ENCODE measurements at places on chromosomes 13 and 19. TPM values are rescaled to one million over a fixed set of nuclear protein-coding genes. Genes with fewer than 3 reads are reported as not detected.

DNA sequence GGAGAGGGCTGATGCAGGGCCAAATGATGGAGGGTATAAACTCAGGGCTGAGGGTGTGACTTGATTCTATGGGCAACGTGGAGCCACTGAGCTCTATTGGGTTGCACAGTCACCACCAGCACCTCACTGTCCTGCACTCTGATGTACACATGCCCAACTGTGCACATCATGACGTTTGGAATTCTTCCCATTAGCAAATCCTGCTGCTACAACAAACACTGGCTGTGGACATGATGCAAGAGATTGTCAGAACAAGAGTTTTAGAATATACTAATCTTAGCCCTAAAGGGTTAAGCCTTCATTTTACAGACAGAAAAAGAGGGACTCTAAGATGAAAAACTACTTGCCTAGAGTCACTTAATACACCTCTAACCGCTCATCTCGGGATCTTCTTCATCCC lies 2.4 kb upstream of the TTYH1 start:
- H3K36me3 ChIP-seq = no peaks in the 10 kb centered on the region
- H3K27ac ChIP-seq = no peak overlapping the region
- H3K4me3 ChIP-seq = no peak overlapping the region
- no peaks in the 10 kb centered on the region for H3K4me1 ChIP-seq

Gene LILRA1
- not detected for total RNA-seq

DNA sequence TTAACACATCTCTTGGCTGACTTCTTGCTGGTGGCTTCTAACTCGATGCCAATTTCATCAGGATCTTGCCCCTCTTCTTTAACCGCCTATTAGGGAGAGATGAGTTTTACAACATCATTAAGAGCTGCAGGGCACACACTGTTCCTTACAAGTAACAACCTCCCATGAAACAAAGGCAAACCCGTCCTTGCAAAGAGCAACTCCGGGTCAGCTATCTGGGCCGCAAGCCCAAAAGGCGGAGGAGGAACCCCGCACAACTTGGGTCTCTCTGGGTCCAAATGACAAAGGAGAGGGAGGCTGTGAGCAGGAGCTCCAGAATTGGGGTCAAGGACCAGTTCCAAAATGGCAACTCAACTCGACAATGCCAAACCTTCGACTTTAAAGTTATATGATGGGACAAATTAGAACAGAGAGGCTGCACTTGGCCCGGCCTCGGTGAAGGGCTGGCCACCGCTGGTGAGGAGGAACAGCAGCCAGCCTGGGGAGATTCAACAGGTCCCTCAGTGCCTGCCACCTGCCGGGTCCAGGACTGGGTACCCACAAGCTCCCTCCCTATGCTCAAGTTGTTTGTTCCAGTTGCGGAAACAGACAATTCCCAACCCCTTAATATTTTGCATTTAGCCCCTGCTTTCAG lies 1.1 kb downstream of the SAFB2 start:
- no peaks in the 10 kb centered on the region for H3K27me3 ChIP-seq
- peak overlapping the region; percentile 87 for H3K4me3 ChIP-seq
- peaks cover 33% of the 10 kb centered on the region for H3K4me1 ChIP-seq
- H3K27ac ChIP-seq = peak overlapping the region; percentile 65

DNA sequence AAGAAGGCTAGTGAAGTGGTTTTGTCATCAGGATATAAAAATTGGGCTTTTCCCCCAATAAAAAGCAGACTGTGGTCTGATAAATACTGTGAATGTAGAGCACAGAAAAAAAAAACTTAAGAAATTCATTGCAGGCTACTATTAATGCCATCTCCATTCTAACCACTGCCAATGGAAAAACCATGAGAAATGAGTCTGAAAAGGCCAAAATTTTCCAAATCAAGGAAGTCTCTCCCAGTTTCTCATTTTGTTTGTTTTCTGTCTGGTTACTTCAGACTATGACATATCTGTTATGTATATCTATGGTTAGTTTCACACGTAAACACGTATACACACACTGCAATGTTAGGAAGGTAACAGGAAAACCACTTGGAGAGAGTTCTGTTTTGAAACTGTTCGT lies 193.6 kb upstream of the TSC22D1 start:
- H3K27me3 ChIP-seq = no peaks in the 10 kb centered on the region
- no peaks in the 10 kb centered on the region for H3K36me3 ChIP-seq
- no peak for DNase-seq
- peak overlapping the region; percentile 3 for H3K27ac ChIP-seq
- H3K4me3 ChIP-seq = no peak overlapping the region

GRCh38 chr13:35767256-35767976 lies 290.9 kb upstream of the MAB21L1 start:
- DNase-seq = no peak
- H3K4me1 ChIP-seq = peaks cover 35% of the 10 kb centered on the region
- no peaks in the 10 kb centered on the region for H3K27me3 ChIP-seq
- no peak overlapping the region for H3K27ac ChIP-seq
- no peaks in the 10 kb centered on the region for H3K36me3 ChIP-seq

GRCh38 chr13:113954046-113954835 lies 19.6 kb downstream of the C13orf46 start:
- DNase-seq = no peak
- no peaks in the 10 kb centered on the region for H3K36me3 ChIP-seq
- no peaks in the 10 kb centered on the region for H3K27me3 ChIP-seq
- no peak overlapping the region for H3K27ac ChIP-seq
- H3K4me3 ChIP-seq = no peak overlapping the region

DNA sequence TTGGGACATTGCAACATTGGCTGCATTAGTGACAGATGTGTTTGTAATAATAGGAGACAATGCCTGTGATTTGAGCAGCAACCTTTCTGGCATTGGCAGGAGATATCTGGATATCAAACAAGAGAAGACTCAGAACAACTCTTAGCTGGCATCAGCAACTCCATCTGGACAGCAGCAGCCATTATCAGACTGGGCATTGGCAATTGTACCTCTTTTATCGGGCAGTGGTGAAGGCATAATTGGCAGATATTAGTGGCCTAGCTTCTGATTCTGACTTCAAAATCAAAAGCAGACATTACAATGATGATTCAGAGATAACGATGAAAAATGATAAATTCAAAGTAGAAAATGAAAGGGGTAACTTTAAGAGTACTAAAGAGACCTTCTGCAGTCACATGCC lies 1193.7 kb downstream of the EFNB2 start:
- DNase-seq = no peak
- H3K27me3 ChIP-seq = no peaks in the 10 kb centered on the region
- no peak overlapping the region for H3K4me3 ChIP-seq
- no peak overlapping the region for H3K27ac ChIP-seq
- H3K4me1 ChIP-seq = no peaks in the 10 kb centered on the region

Gene CGB8
- total RNA-seq = 4.5 TPM

DNA sequence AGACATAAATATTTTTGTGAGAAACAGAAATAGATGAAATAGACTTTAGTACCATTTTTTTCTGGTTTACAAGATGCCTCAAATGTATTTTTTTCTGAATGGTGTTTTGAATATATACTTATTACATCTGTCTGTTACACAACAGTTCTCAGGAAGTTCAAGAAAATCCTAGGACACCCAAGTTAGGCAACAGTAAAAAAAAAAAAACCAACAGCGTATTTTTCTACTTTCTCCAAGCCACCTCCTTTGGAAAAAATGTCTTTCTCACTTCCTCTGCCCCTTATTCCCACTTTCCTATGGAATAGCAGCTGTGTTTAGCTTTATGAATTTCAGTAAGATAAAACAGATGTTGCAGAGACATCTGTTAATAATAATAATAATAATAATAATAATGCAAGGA lies 489.6 kb upstream of the KLF12 start:
- H3K27me3 ChIP-seq = no peaks in the 10 kb centered on the region
- H3K4me1 ChIP-seq = no peaks in the 10 kb centered on the region

Gene CLEC17A
- not detected for total RNA-seq

DNA sequence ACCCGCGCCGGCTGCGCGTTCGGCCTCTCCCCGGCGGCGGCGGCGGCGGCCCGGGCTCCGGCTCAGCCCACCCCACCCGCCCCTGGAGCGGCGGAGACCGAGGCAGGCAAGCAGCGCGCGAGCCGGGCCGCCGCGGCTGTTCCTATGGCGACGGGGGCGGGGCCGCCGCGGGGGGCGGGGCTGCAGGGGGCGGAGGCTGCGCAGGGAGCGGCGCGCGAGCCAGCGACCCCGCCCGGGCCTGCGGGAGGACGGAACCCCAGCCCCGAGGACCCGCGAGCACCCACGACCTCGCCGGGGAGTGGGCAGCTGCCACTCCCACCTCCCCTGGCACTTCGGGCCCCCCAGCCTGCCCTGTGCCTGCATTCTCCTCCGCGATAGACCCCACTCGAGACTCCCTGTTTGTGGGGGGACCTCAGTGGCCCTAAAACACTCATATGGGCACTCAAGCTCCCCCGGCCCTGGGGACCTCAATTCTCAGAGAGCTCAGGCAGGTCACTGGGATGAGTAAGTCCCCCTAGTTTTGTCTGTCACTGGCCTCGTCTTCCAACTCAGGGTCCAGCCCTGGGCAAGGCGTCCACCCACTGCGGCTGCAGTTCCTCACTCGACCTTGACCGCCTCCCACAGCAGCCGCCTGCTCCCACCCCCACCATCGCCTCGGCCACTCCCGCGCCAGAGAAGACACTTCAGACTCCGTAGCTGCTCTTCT lies at the start of gene CTXN1:
Gene CTXN1 (minus strand): TSS at position 115 of the 706 bp plus-strand sequence. CDS start 597 bp downstream, outside the sequence.
- peak within 1 kb of the TSS; percentile 68 for H3K4me3 ChIP-seq
- DNase-seq = peak; percentile 75
- peaks cover 7% of the 10 kb centered on the region for H3K36me3 ChIP-seq
- H3K27ac ChIP-seq = no peak within 1 kb of the TSS
- peaks cover 34% of the 10 kb centered on the region for H3K4me1 ChIP-seq

DNA sequence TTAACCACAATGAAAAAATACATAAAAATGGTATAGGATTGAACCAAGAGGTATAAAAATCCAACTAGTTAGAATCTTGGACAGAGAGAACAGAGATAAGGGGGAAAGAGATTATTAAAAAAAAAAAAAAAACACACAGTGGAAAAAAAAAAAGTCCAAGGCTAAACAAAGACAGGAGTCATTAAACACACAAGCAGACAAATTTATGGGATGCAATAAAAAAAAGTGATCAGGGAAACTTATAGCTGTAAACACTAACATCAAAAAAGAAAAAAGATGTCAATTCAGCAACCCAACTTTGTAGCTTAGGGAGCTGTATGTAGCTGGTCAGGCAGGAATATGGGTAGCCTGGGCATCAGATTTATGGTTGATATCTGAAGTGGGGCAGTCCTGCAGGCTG lies 129.0 kb downstream of the DNAJC3 start:
- H3K36me3 ChIP-seq = no peaks in the 10 kb centered on the region
- no peaks in the 10 kb centered on the region for H3K27me3 ChIP-seq
- H3K27ac ChIP-seq = no peak overlapping the region
- DNase-seq = no peak
- H3K4me3 ChIP-seq = no peak overlapping the region

Gene C19orf85
- not detected for total RNA-seq

Gene CDC34
- total RNA-seq = 50.8 TPM

Gene CELF5
- total RNA-seq = not detected

GRCh38 chr19:31110336-31110735 lies 238.9 kb downstream of the TSHZ3 start:
- H3K36me3 ChIP-seq = no peaks in the 10 kb centered on the region
- peaks cover 21% of the 10 kb centered on the region for H3K4me1 ChIP-seq
- H3K27ac ChIP-seq = no peak overlapping the region
- H3K27me3 ChIP-seq = no peaks in the 10 kb centered on the region
- no peak overlapping the region for H3K4me3 ChIP-seq
- peak; percentile 70 for DNase-seq

GRCh38 chr19:18412610-18413239 lies 6.5 kb upstream of the SSBP4 start:
- no peaks in the 10 kb centered on the region for H3K27me3 ChIP-seq
- no peak overlapping the region for H3K4me3 ChIP-seq
- DNase-seq = no peak
- no peaks in the 10 kb centered on the region for H3K36me3 ChIP-seq
- H3K27ac ChIP-seq = no peak overlapping the region

GRCh38 chr19:44164327-44164672 lies 600 bp upstream of the ZNF226 start:
- H3K4me3 ChIP-seq = peak overlapping the region; percentile 87
- H3K36me3 ChIP-seq = peaks cover 8% of the 10 kb centered on the region
- DNase-seq = no peak
- H3K27ac ChIP-seq = peak overlapping the region; percentile 89
- peaks cover 4% of the 10 kb centered on the region for H3K4me1 ChIP-seq
- H3K27me3 ChIP-seq = no peaks in the 10 kb centered on the region

DNA sequence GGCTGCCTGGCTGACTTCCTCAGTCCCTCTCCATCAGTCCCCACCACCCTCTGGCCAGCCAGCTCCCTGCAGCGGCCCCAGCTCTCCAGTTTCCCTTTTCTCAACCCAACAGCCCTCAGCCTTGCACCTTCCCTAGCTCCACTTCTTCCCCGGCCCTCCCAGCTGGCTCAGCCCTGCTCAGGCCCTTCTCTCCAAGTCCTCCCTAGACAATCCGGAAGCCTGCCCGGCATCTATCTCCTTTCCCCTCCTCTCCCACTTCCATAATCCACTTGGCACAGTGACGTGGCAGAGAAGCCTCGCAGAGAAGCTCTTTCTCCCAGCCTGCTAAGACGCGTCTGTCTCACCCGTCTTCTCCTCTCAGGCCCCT lies 1.1 kb downstream of the UBXN6 start:
- H3K4me1 ChIP-seq = peaks cover 8% of the 10 kb centered on the region
- peak overlapping the region; percentile 85 for H3K4me3 ChIP-seq
- H3K27ac ChIP-seq = peak overlapping the region; percentile 94
- DNase-seq = peak; percentile 89
- H3K27me3 ChIP-seq = no peaks in the 10 kb centered on the region
- 0 out of 2 replicates have a peak, but pooled peaks cover 3% of the 10 kb centered on the region for H3K36me3 ChIP-seq

- H3K4me1 ChIP-seq = peaks cover 32% of the 10 kb centered on the region
- H3K27me3 ChIP-seq = no peaks in the 10 kb centered on the region
- peak; percentile 75 for DNase-seq
- H3K4me3 ChIP-seq = 0 out of 2 replicates have a peak overlapping the region, but pooled peaks have one; percentile 29
- no peak overlapping the region for H3K27ac ChIP-seq
- peaks cover 4% of the 10 kb centered on the region for H3K36me3 ChIP-seq
These were observed 351.2 kb downstream of the DNAJC15 start for GRCh38 chr13:43374621-43375020.

- peaks cover 13% of the 10 kb centered on the region for H3K27me3 ChIP-seq
- H3K36me3 ChIP-seq = no peaks in the 10 kb centered on the region
- no peaks in the 10 kb centered on the region for H3K4me1 ChIP-seq
- no peak for DNase-seq
These were observed 5.1 kb upstream of the PRR36 start for GRCh38 chr19:7879111-7879807.

DNA sequence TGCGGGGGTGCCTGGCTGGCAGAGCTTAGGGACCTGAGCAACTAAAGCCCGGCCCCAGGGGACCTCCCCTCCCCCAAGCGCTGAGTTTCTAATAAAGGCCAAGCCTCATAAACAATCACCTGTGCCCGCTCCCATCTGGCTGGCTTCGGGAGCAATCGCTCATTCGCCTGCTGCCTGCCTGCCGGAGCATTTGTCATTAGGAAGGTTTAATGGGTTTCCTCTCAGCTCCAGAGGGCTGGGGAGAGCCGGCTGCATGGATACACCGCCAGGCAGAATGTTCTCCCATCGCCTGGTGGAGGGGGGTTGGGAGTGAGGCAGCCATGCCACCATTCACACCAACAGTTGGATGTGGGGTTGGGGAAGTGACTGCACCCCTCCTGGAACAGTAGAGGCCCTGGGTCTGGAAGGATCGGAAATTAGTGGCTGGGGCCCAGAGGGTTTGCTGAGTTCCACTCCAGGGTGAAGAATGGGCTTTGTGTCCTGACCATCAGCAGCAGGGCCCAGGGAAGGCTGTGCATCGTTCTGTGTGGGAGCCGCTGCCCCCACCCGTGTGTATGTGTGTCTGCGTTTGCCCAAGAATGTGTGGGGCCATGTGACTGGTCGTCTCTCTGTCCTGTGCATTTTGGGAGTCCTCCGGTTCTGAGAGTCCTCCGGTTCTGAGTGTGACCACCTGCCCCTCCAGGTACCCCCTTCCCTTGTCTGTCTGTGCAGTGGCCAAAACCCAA lies 15.3 kb downstream of the PIN1 start:
- H3K27me3 ChIP-seq = no peaks in the 10 kb centered on the region
- no peaks in the 10 kb centered on the region for H3K36me3 ChIP-seq
- no peak overlapping the region for H3K4me3 ChIP-seq
- no peak for DNase-seq
